ENCODE measurements at places on chromosomes 3 and 15.

- H3K36me3 ChIP-seq = no peaks in the 10 kb centered on the region
- H3K27me3 ChIP-seq = peaks cover 20% of the 10 kb centered on the region
- H3K4me1 ChIP-seq = peaks cover 3% of the 10 kb centered on the region
- no peak overlapping the region for H3K27ac ChIP-seq
Observed at GRCh38 chr15:33114374-33114717, 80.2 kb downstream of the FMN1 start.

DNA sequence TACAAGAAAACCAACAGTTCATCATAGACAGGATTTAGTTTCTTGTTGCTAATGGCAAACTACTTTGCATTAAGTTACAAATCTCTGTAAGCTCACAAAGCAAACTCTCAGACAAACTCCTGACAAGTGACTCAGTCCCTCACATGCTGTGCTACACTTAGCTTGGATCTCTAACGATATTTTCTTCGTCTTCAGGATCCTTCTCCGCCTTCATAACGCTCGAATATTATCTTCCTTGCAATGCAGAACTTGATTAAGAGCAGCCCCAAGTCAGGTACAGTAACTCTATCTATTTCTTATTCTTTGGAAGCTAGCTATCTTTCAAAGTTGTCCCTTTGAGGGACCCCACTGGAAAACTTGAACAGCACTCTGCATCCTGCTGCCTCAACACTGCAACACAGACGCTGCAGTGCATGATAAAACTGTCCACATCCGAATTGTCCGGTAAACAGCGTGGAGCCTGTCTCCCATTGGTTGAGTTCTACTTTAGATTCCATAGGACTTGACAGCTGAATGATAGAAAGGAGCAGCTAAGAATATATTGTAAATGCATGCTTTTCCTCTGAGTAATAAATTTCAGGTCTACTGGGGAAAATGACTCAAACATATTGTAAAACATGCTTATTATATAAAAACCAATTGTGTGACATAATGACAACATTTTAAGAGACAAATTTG, 61.3 kb downstream of the UACA start:
- H3K27me3 ChIP-seq = no peaks in the 10 kb centered on the region
- H3K4me1 ChIP-seq = peaks cover 63% of the 10 kb centered on the region
- H3K36me3 ChIP-seq = peaks cover 2% of the 10 kb centered on the region
- peak overlapping the region; percentile 94 for H3K27ac ChIP-seq

DNA sequence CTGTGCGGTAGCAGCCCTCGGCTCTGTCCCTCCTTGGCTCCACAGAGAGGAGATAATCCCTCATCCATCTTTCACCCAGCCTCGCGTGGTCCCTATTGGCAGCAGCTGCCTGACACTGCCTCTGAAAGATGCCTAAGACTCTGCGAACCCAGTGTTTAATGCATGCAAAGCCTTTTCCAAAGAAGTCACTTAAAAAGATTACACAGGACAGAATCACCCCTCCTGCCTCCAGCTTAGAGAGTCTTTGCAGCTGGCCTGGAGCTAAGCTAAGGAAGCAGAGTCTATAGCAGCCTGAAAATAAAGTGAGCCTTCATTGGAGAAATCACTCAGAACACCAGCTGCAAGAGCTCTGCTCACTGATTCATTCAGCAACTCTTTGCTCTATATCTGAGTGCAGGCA, 247.2 kb downstream of the SHQ1 start:
- H3K4me3 ChIP-seq = no peak overlapping the region
- peaks cover 17% of the 10 kb centered on the region for H3K4me1 ChIP-seq
- no peak overlapping the region for H3K27ac ChIP-seq
- no peak for DNase-seq
- no peaks in the 10 kb centered on the region for H3K36me3 ChIP-seq

GRCh38 chr15:100104245-100104644, 237.5 kb downstream of the ADAMTS17 start:
- H3K4me1 ChIP-seq = peaks cover 13% of the 10 kb centered on the region
- DNase-seq = no peak
- H3K27ac ChIP-seq = no peak overlapping the region
- no peaks in the 10 kb centered on the region for H3K27me3 ChIP-seq
- peaks cover 47% of the 10 kb centered on the region for H3K36me3 ChIP-seq
- H3K4me3 ChIP-seq = no peak overlapping the region

DNA sequence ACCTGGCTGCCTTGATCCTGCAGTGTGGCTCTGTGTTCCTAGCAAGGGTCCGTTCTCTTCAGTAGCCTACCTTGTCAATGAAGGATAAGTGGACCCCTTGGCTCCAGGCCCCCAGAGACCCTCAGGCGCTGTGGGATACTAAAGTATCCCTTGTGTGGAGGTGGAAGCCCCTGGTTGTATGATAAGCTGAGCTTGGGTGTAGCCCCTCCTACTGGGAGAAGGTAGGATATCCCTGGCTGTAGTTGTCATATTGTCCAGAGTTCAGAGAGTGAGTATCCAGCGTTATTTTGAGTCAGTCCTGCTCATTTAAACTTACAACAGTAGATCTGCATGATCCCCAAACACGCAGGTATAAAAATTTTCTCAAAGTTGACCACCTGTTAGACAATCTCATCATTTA, 496.8 kb downstream of the CNTN4 start:
- H3K27ac ChIP-seq = no peak overlapping the region
- DNase-seq = no peak
- no peak overlapping the region for H3K4me3 ChIP-seq

DNA sequence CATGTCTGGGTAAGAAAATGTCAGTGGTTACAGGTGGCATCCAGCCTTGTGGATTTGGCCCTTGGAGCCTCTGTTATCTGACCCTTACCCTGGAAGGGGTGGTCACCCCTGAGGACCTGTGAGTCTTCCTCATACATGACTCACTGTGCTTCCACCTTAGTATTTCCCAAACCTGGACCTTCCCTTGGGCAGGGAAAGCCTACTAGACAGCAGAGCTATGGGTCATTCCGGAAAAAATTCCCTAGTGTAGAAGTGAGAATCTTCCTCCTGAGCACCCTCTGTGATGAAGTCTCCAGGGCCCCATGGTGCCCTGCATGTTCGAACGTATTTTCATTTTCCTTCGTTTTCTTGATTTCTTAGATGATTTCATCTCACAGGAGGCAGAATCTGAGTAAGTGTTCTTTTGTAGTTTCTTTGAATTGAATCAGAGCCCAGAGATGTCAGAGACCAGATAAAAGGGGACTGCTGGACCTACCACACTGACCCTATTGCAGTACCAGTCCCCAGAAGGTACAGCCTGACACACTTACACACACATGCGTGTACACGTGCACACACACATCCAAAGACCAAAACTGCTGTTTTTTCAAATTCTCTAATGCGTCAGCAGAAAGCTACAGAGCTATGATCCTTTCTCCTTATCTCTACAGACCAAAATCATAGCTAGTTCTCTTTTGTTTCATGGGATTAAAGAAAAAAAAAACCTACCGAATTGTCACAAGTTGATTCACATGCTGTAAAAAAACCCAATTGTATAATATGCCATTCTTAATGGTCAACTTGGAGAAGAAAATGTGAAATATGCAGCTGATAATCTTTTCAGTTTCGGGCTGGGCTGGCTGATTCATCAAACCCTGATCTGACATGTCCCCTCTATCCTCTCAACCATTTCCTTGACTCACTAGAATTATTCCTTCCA, 50.5 kb upstream of the ARHGEF3 start:
- peak overlapping the region; percentile 24 for H3K27ac ChIP-seq
- H3K27me3 ChIP-seq = no peaks in the 10 kb centered on the region
- H3K4me1 ChIP-seq = peaks cover 63% of the 10 kb centered on the region
- no peak for DNase-seq
- H3K4me3 ChIP-seq = no peak overlapping the region

DNA sequence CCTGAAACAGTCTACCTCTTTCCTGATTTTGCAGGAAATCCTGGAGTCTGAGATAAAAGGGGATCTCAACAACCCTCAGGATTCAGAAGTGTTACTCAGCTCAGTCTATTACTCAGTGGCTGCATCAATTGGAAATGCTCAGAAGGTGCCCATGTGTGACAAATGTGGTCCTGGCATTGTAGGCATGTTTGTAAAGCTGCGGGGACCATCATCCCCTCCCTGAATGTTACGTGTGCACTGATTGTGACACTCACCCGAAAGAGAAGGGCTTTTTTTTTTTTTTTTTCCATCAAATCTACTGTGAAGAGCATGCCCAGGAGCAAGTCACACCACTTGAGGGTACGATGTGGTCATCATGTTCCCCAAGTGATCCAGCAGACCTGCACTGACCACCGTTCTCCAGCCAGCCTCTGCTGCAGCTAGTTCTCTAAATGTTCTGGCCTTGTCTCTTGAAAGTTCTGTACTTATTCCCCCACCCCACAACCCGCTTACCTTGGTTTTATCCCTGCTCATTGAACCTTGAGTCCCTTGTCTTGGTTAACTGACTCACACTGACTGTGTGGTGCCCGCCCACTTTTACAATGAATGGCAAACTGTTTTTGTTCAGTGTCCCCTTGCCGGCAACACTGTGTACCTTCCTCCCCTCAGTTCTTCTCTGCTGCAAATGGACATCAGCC, 19.8 kb downstream of the ST3GAL6 start:
- H3K4me1 ChIP-seq = peaks cover 5% of the 10 kb centered on the region
- no peak for DNase-seq
- H3K36me3 ChIP-seq = peaks cover 7% of the 10 kb centered on the region
- H3K4me3 ChIP-seq = no peak overlapping the region
- no peaks in the 10 kb centered on the region for H3K27me3 ChIP-seq
- no peak overlapping the region for H3K27ac ChIP-seq

DNA sequence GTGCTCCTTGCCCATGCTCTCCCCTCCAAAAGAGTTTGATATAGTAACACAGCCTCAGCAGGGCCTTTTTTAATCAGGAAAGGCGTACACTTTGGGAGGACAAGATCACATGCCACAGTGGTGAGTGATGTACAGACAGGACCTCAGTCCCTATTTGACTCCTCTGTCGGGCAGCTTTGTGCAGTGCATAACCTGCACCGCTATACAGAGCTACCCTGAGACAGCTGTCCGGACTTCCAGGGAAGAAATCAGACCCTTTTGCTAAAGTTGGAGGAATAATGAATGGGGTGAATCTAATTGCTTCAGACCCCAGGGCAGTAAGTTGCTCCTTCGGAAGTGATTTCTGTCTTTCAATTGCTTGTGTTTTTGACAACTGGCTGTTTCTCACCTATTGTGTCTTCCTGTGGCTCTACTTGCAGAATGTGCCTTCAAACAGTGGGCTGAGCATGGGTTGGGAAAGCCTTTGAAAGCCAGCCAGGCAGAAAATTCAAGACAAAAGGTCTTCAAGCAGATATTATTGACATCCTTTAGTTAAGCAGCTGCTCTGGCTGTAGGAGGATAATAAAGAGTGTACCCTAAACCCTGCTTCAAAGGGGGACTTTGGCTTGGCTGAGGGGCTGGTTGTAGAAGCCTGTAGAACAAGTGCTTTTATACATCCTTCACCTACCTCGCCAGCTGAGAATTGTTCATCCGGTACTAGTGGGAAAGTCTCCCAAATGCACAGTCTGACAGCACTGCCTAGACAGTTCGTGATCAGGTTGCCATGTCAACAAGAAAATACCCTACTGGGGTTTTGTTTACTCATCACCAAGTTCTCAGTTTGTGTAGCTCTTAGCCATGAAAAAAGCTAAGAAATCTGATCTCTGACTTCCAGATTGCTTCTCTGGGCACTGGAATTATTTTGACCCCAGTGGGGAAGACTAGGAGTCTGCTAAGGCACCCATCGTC, 35.1 kb downstream of the SNTN start:
- no peak for DNase-seq
- H3K27ac ChIP-seq = no peak overlapping the region
- no peak overlapping the region for H3K4me3 ChIP-seq
- no peaks in the 10 kb centered on the region for H3K36me3 ChIP-seq
- H3K4me1 ChIP-seq = no peaks in the 10 kb centered on the region
